Dermis blood vessel endothelial cell (primary cell): ENCODE measurements at places on chromosomes 1 and 21.

GRCh38 chr1:153253693-153254092 lies 5.8 kb upstream of the LORICRIN start:
- no peak for DNase-seq

- no peak for DNase-seq
These were observed 241.7 kb downstream of the SETD4 start for GRCh38 chr21:35818597-35818996.

DNA sequence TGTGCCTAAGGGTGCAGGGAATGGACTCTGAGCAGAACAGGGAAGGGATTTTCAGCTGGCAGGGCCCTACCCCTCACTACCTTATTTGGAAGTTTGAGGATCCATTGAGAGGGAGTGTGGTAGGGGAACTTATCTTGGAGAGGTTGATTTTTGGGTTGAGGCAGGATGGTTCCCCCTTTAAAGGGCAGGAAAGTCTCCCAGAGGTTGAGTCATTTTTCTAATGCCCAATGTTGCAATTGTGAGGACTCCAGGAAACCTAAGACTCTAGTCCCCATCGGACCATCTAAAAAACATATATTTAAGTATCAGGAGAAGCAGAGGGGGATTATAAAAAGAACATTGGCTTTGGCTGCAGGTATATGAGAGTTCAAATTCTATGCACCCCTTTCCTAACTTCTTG lies 47.3 kb downstream of the SAMD13 start:
- no peak for DNase-seq

DNA sequence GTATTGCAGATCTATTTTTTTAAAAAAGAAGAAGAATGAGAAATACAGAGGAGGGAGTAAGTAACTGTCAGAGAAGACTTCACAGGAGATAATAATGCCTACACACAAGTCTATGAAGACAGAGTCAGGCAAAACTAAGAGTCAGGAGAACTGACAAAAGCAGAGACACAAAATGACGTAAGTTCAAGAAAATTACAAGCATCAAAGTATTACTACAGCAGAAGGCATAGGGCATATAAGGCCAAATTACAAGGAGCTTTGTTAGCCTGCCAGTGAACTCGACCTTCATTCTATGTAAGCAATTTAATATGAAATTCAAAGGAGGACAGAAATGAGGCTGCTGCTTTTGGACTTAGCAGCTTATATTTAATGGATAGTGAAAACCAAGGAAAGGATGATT lies 23.7 kb downstream of the FAF1 start:
- DNase-seq: no peak

DNA sequence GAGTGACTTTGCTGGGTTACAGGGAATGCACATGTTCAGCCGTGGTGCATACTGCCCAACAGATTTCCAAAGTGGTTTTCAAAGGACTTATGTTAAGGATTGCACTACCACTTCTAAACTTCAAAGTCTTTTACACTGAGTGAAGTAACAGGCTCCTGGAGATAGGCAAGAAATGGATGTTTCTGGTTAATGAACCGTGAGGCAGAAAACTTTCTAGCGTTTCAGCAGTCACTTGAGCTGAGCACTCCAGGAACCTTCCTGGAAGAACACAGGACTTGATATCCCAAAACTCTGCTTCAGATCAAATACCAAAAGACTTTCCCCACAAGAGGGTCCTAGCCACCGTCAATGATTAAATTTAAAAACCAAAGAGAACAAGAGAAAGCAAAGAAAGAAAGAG lies 74.3 kb upstream of the ATP1A1 start:
- DNase-seq: no peak
